ENCODE measurements at places on chromosomes 3 and 15. TPM values are rescaled to one million over a fixed set of nuclear protein-coding genes. Genes with fewer than 3 reads are reported as not detected.

Gene TERC
- 2.6 TPM for total RNA-seq

Gene IL5RA
- total RNA-seq = 0.65 TPM

Gene GOLGA6L6
- total RNA-seq = not detected

Gene CCNDBP1
- 54.6 TPM for total RNA-seq

Gene TMC3
- not detected for total RNA-seq

Gene PLA2G4D
- not detected for total RNA-seq

Gene GOLGA6A
- not detected for total RNA-seq

Gene IL17RE
- 0.78 TPM for total RNA-seq

Gene HEG1
- total RNA-seq = 95.0 TPM

Gene GP9
- total RNA-seq = not detected

Gene MUC13
- total RNA-seq = not detected

Gene TPRA1
- 21.3 TPM for total RNA-seq

Gene GOLGA8S
- total RNA-seq = 0.30 TPM

Gene KNL1
- 0.54 TPM for total RNA-seq

Gene BNC1
- total RNA-seq = 0.19 TPM

- DNase-seq = no peak
Measured at GRCh38 chr3:150740733-150741496, 22.1 kb downstream of the SIAH2 start.

DNA sequence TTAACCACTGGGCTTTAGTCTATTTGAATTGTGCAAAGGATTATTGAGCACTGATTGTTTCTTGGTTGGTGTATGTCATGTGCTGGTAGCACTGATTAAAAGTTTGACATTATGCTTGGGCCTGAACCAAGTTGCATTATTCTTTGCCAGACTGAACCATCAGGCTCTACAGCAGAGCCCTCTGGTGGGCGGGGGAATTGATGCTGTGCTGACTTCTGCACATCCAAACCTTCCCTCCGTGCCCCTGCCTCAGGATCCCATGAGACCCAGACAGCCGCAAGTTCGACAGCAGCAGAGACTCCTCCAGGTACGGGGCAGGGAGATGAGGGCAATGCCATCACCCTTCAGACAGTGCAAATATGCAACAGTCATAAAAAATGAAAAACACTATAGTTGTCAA is 28.4 kb upstream of the P2RY12 start:
- DNase-seq = peak; percentile 70

GRCh38 chr15:67127331-67127664 is 61.9 kb downstream of the SMAD3 start:
- no peak for DNase-seq

- DNase-seq = no peak
Measured at GRCh38 chr15:58537033-58537432, 105.2 kb downstream of the LIPC start.

GRCh38 chr3:54045061-54045815 is 77.1 kb upstream of the CACNA2D3 start:
- DNase-seq = no peak

GRCh38 chr3:49785565-49786356 is 581 bp downstream of the IP6K1 start:
- peak; percentile 76 for DNase-seq

DNA sequence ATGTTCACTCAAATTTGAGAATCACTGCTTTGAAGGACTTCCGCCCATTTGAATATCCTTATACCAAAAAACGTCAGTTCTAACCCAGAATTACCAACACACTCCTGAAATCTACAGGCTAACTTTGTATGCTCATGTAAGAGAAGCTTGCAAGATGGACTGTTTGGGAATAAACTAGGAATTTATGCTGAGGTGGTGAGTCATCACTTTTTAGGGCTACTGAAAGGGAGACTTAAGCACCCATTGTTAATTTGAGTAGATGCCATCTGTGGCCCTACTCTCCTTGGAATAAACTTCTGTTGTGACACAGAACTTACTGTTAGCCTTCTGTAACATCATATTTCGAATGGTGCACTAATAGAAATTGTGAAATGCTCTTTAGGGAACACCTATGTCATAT is 74.6 kb downstream of the FGF12 start:
- DNase-seq = no peak

DNA sequence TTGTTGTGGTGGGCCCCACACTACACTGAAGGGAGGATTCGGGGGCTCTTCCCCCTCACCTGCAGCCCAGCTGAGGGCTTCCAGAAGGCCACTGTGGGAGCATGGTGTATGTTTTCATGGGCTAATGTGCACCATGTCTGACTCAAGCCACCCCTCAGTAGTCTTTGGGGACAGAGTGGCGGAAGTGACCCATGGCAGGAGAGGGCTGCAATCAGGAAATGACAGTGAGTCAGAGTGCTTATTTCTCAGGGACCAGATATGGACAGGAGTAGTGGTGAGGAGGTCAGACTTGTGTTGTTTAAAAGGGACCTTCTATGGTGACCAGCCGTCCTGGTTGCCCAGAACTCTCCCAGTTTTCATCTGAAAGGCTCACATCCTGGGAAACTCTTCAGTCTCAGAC is 32.8 kb upstream of the SLC9A9 start:
- no peak for DNase-seq

GRCh38 chr3:43087249-43087776 is 18.6 kb downstream of the POMGNT2 start:
- DNase-seq = no peak

DNA sequence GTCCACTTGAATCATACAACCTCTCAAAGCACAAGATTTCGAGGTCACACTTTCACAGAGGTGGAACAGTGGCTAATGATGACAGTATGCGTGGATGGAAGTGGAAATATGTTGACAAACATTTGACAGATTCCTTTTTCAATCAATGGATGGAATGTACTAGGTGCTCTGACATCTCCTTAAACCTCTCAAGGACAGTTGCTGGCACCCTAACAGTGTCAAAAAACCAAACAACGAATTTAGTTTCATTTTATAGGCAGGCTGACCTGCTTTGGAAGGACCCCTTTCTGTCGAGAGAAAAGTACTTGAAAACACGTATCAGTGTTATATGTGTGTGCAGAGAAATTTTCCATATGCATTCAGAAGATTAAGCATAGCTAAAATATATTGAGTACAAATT is 779.8 kb upstream of the LMCD1 start:
- DNase-seq = no peak

DNA sequence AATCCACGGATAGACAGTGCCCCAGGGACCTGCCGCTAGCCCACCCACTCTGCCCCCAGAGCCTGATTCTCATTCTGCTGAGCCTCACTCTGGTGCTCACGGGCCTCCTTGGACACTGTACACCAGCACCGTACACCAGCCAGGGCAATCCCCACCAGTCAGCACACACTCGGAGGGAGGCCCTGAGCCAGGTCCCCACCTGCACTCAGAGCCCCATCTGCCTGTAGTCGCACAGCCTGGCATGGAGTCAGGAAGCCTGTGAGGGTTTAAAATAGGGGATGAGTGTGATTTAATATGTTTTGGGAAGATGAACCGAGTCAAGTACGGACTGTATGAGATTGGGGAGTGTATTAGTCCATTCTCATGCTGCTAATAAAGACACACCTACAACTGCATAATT is 223.0 kb downstream of the SLCO3A1 start:
- DNase-seq = no peak

GRCh38 chr3:158109295-158109803 is 540 bp upstream of the RSRC1 start:
- no peak for DNase-seq

- no peak for DNase-seq
Measured at GRCh38 chr15:60184579-60184978, 180.5 kb downstream of the FOXB1 start.

- no peak for DNase-seq
Measured at GRCh38 chr15:95996494-95996893, 334.0 kb upstream of the NR2F2 start.

DNA sequence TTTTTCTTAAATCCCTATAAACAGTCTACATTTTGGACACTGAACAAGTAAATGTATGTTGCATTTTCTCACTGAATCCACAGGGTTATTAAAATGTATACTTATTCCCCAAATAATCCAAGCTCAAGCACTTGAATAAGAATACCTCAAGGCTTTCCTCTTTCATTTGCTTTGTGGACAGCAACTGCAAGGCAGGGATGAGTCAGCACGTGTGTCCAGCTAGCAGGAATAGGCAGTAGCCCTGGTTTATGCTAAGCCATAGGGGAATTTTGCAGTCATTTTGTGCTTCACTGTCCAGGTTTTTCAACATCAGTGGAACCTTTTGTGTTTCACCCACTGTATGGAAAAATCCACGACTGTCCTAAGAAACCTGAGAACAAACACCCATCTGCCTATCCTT is 96.7 kb upstream of the KCNMB2 start:
- DNase-seq = no peak

DNA sequence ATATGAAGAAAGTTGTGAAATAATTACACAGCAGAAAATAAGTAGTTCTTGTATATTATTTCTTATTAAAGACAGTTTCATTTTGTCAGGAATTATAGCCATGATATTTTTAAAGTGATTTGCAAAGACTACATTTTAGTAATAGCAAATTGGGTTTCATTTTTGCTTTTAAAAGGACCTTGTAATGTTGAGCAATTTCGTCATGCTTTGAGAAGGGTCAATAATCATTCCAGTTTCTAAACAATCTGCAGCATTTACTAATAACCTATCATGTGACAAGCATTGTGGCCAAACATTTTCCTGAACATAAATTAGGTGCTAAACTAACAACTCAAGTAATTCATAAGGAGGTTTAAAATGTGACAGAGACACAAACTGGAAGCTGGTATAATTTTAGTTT is 214.4 kb upstream of the CBLB start:
- no peak for DNase-seq

- peak; percentile 95 for DNase-seq
Measured at GRCh38 chr3:194265505-194265892, 85.6 kb downstream of the CPN2 start.

DNA sequence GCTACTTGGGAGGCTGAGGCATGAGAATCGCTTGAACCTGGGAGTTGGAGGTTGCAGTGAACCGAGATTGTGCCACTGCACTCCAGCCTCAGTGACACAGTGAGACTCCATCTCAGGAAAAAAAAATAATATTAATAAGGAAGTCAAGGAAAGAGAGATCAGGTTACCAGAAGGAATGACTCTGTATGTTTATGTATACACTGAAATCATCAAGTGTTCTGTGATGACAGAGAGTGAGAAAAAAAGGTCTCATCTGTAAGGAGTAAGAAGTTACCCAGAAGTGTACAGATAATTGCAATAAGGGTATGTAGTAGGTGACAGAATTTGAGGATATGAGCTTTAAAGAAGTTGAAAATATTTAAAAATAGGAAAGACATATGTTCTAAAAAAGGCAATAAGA is 4.3 kb upstream of the CCDC50 start:
- DNase-seq = no peak

- DNase-seq = no peak
Measured at GRCh38 chr3:153287017-153287416, 125.0 kb downstream of the RAP2B start.

DNA sequence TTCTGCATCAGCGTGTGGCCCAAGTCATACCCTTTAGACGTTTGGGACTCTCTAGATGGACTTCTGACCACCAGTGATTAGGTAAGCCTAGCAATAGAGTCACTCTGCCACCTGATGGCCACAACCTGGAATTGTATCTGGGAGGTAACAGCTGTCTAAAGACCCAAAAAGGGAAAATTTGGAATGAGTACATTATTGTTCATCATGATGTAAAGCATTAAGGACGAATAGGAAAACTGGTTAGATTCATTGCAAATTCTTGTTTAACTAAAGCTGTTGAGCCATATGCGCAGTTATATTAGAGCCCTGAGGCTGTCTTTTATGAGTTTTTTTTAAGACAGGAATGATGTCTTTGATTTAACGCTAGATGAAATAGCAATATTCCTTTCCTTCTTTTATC is 63.6 kb downstream of the FAM81A start:
- no peak for DNase-seq

DNA sequence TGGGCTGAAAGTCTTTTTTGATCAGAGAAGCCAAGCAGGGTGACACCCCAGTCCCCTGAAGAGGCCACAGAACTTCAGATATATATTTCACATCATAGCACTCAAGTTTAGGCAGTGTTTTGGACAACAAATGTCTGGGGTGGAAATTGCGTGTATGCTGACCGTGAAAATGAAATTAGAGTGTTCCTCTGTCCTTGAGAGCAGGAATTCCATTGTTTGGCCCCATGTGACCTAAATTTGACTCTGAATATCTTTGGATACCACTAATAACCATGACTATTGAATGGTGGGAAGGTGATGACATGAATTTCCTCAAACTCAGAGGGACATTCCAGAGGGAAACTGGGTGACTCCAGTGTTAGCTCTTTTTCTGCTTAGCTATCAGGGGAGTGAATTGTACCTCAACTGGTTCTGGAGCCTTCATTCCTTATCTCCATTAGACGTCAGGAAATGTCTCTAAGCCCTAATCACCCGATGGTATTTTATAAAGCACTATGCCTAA is 263.5 kb upstream of the RASGRP1 start:
- no peak for DNase-seq

- DNase-seq = peak; percentile 2
Measured at GRCh38 chr15:70556151-70556741, 207.1 kb downstream of the UACA start.

- DNase-seq = no peak
Measured at GRCh38 chr15:51499379-51499976, 123.1 kb downstream of the DMXL2 start.

- DNase-seq = no peak
Measured at GRCh38 chr3:120708408-120708807, 26.4 kb upstream of the HGD start.

DNA sequence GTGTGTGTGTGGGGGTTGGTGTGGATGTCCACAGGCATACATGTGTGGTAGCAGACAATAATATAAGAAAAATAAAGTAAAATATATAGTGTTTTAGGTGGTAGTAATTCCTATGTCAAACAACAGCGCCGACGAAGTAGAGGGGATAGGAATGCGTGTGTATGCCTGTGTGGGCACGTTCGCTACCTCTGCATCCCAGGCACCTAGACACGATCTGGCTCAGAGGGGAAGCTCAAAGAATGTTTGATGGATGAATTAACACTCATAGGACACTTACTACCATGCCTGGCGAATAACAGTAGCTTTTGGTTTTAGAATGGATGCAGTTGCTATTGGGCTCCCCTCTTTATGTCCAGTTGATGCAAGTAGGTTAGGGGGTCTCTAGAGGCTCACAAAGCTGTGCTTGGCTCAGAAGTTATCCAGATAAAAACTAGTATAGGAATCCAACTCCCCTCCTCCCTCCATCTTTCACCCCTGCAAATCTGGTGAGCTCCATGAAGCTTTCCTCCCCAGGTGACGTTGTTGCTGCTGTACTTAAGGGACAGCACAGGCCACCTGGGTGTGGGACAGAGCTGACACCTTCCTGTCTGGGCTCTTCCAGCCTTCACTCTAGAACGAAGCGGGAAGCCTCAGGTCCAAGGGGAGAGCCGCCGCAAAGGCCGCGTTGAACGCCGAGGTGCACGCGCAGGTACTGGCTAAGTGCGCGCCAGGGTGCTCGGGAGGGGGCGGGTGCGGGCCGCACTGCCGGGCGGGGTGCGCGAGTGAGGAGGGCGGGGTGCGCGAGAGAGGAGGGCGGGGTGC is 192.6 kb upstream of the LYSMD4 start:
- peak; percentile 73 for DNase-seq

Data from Right ventricle myocardium inferior (tissue), 1 donor.